NCI-H187 (cell line): ENCODE measurements at places on chromosomes 6 and 20.

- no peak for DNase-seq
Measured at GRCh38 chr6:109874086-109874485, 104.0 kb upstream of the GPR6 start.

- DNase-seq, result no peak
Measured at GRCh38 chr6:163735076-163735475, 320.6 kb downstream of the QKI start.

DNA sequence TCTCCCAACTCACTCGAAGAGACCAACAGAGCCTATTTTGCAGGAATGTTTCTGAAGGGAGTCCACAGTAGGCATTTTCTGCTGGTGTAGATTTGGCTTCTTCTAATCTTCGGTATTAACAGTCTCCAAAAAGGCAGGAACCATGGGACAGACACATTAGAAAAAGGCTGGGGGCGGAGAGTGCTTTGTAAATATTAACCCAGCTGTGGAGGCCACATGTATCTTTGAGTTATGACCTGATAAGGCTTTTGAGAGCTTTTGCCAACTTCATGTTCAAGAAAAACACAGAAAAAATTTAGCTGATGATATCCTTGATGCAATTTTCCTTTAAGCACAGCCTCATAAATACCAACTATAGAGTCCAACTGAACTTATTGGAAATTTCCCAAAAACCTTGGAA lies 119.4 kb upstream of the TSHZ2 start:
- no peak for DNase-seq

DNA sequence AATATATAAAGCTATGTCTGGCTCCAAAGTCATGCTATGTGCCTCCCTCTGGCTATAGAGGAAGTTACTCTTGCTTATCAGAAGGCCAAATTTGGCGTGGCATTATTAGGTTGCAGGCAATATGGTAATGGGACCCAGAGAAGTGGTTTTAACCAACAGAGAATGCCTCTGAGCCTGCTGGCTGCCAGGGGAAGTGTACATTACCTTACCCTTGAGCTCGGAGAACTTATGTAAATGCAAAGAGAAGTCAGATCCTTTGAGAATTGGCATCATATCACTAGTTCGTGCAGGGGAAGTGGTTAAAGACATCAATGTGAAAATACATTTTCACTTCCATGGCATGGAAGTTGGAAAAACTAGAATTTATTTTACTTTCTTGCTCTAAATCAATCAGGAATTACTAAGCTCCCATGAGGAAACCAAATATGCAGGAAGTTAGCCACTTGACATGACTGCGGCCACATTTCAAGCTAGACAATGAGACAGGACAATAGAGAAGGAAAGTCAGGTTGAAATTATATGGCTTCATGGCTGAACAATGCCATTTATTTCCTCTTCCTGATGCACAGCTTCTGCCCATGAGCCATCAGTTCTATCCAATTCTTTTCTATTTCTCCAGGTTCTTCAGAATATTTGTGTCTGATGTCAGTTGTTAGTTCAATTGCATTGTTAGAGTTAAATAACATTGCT lies 134.0 kb upstream of the PHACTR1 start:
- no peak for DNase-seq

- no peak for DNase-seq
Measured at GRCh38 chr6:9361749-9362148, 926.4 kb upstream of the SLC35B3 start.

GRCh38 chr6:5403076-5403475 lies 141.8 kb downstream of the FARS2 start:
- DNase-seq, result no peak

GRCh38 chr6:106823732-106824351 lies 150.7 kb downstream of the CD24 start:
- DNase-seq, result no peak

GRCh38 chr6:95248499-95248898 lies 328.8 kb upstream of the MANEA start:
- DNase-seq, result no peak

GRCh38 chr6:107064579-107065065 lies 36.6 kb downstream of the MTRES1 start:
- DNase-seq, result no peak

DNA sequence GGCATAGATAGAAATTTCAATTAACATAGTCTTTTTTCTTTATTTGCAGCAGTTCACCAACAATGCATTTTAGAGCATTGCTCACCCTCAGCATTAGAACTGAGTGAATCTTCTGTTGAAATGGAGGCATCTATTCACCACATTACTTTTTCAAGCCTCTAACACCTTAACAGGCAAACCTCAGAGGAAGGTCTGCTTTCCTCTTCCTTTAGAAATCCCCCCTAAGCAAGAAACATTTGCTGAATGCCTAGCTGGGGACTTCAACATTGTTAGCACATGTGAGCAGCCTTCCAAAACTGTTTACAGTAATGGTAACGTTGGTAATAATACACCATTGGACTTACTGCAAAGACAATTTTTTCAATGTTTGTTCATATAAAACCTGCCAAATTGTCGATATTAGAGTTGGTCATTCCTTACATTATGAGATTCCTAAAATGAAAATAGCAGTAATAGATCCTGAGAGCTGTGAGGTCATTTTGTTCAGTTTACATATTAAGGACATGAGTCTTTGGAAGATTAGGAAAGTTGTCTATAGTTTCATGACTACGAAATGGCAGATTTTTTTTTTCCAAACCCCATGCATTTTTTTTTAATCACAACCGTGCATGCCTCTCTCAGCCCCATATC lies 20.6 kb upstream of the AKIRIN2 start:
- no peak for DNase-seq

DNA sequence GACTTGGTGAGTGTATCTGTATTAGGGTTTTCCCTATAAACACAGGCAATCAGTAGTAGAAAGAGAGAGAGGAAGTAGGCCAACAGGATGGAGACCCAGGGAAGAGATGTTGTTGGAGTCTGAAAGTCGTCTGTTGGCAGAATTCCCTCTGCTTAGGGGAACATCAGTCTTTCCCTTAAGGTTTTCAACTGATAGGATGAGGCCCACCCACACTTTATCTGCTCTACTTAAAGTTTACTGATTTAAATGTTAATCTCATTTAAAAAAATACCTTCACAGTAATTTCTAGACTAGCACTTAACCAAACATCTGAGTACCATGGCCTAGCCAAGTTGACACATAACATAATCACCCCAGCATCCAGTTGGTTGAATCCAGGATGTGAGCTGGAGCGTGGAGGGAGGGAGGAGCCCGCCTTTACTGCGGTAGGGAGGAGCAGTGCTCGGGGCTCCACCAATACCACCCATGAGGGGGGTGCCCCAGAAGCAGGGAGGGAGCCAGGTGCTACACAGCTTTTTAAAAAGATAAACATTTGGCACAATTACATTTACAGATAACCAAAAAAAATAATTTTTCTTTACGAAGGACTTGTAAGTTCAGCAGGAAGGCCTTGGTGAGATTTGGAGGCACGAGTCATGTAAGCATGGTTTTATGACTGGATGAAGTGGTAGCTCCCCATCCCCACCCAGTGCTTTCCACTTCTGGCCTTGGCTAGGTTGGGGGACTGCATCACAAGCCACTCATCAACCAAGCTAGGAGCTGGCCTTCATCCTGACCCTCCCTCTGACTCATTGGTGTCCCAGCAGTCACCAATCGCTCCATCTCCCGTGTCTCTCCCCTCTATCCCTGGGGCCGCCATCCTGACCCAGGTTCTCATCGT lies 18.4 kb upstream of the SNX9 start:
- no peak for DNase-seq

GRCh38 chr20:21510414-21511384 lies 3.2 kb downstream of the NKX2-2 start:
- no peak for DNase-seq

DNA sequence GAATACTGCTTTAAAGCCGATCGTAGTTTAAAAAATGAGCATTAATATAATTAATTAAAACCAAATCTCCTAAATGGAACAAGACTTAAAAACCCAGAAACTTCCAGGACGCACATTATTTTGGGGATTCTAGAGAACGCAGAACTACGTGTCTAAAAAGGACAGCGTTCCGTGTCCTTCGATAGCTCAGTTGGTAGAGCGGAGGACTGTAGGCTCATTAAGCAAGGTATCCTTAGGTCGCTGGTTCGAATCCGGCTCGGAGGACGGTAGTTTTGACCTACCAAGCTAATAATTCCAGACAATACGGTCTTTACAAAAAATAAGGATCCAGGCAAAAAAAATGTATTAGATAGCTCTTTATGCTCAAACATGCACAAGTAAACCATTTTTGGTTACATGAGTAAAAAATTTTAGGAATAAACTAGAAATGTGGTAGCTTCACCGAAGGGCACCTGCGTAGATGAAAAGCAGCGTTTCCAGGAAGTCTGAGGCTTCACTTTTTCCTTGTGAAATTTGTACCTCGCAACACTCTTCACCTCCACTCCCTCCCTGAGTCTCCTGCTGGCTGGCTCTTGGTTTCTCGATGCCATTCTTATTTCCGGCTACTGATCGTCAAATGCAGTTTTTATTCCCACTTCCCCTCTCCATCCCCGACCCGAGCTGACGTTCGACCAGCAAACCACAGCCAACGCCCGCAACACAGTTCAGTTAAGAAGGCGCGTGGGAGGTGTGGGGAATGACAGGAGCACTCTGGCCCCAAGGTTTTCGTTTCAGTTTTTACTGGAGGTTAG lies 19.6 kb upstream of the ABT1 start:
- no peak for DNase-seq

GRCh38 chr6:34385793-34386195 lies 6.7 kb downstream of the NUDT3 start:
- no peak for DNase-seq

GRCh38 chr6:73382462-73383113 lies 12.0 kb upstream of the DDX43 start:
- DNase-seq, result no peak

DNA sequence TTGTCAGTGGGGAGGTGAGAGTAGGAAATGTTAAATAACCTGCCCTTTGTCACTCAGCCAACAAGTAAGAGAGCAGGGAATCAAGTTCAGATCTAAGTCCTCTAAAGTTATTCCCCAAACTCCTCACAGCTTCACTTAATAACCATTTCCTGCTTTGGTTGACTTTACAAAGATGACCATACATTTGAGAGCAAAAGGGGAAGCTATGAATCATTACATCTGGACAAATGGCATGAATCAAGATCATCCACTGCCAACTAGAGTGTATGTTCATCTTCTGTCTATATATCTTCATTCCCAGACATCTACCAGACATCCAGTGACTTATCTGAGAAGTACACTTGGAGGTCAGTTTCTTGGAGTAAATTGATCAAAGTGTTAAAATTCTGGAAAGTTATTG lies 15.1 kb upstream of the HIVEP2 start:
- no peak for DNase-seq

GRCh38 chr20:51027035-51027795 lies 4.3 kb upstream of the KCNG1 start:
- DNase-seq, result no peak

GRCh38 chr6:8780653-8781052 lies 345.3 kb upstream of the SLC35B3 start:
- DNase-seq, result no peak

- no peak for DNase-seq
Measured at GRCh38 chr6:48474830-48475229, 363.8 kb upstream of the PTCHD4 start.

DNA sequence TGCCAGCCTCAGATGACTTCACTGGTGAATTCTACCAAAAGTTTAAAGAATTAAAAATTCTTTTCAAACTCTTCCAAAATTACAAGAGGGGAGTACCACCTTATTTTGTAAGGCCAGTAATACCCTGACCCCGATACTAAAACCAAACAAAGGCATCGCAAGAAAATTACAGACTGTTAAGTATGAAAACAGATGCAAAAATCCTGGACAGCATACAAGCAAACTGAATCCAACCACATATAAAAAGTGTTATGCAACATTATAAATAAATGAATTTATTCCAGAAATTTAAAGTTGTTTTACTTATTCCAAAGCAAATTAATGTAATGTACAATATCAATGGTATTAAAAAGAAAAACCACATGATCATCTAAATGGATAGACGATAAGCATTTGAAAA lies 873.6 kb upstream of the GJE1 start:
- no peak for DNase-seq

DNA sequence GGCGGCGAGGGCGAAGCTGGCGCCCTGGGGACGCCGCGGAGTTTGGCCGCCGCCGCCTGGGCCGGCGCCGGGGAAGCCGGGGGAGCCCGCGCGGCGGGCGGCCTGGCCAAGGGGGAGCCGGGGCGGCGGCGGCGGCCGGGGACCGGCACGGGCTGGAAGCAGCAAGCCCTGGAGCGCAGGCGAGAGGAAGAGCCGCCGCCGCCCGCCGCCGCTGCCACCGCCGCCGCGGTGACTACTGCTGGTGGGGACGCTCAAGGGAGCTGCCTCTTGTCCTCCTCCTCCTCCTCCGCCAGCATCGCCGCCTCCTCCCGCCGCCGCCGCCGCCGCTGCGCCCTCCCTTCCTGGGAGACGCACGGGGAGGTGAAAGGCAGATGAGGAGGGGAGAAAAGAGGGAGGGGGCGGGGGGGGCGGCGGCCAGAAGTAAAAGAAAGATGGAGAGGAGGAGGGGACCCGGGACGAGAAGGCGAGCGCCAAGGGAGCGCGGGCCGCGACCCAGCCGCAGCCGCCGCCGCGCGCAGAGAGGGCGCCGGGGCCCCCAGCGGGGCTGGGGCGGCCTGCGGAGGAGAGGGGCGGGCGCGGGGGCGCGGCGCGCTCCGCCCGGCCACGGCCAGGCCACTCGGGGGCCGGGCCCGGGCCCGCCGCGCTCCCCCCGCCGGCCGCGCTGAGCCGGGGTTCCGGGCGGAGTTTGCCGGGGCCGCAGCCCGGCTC lies 846 bp downstream of the PDE10A start:
- no peak for DNase-seq

GRCh38 chr6:144265061-144265357 lies 20.1 kb upstream of the UTRN start:
- DNase-seq, result no peak

DNA sequence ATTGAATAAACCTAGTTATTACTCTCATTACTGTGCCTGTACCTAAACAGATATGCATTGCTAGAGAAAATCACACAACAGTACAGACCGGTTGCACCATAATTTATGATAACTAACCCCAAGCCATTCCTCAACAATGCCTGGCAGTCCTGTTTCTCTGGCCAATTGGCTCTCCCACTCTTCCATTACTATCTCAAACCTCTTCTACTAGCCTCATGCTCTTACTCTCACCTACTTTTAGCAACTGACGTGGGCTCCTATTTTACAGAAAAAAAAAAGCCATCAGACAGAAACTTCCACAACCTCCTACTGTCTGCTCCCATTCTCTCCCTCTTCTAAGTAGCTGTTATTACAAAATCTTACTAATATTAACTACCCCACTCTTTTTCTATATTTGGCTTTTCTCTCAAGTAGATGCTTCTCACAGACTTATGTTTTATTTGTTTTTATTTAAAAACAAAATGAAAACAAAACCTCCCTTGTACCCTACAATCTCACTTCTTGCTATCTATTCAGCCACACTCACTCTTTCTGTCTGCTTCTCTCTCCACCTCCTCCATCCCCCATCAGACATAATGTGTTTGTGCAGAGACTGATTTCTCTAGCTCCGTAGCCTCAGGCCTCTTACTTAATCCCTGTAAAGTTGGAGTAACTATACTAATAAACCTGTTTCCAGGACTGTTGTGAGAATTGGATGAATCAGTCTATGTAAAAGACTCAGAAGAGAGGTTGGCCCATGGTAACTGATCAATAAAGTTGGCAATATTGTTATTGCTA lies 9.1 kb downstream of the GOPC start:
- DNase-seq, result no peak
